CD4-positive, alpha-beta memory T cell (primary cell): ENCODE measurements at places on chromosomes 13 and 19.
A peak's percentile ranks its signal among the peaks of the same experiment; 100 is the strongest.

DNA sequence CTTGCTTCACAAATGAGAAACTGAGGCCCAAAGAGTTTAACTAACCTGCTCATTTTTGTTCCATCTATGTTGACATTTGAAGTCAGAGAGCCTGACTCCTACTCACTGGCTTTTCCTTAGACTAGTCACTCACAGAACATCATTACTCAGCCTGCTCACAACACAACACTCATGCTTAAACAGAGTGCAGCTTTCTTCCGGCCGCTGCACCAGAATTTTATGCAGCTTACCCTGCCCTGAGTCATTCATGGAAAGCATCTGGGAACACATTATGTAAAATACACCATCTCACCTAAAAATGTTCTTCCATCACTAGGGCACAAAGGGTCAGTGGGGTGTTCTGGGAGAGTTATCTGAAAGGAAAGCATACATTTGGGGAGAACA is 303.4 kb downstream of the SPRY2 start:
- DNase-seq = no peak

GRCh38 chr13:46817838-46818476 is 21.0 kb upstream of the ESD start:
- DNase-seq = no peak

GRCh38 chr19:19436137-19436691 is 30.7 kb downstream of the GATAD2A start:
- no peak for DNase-seq

DNA sequence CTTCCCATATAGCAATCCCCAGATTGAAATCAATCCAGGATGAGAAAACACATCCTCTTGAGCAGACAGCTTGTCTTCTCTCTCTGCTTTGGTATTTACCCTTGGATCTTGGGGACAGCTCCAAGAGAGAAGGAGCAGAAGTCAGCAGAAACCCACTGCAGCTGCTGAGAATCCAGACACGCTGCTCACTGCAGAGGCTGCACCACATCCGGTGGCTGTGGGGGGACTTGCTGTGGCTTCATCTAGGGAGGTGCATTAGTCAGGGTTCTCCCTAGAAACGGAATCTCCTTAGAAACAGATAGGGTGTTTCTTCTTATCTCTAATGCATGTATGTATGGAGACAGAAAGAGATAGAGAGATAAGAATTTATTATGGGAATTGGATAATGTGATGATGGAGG is 2.7 kb downstream of the CYP4F12 start:
- no peak for DNase-seq

- no peak for DNase-seq
These were observed 15.3 kb downstream of the NACC1 start for GRCh38 chr19:13133241-13133870.

DNA sequence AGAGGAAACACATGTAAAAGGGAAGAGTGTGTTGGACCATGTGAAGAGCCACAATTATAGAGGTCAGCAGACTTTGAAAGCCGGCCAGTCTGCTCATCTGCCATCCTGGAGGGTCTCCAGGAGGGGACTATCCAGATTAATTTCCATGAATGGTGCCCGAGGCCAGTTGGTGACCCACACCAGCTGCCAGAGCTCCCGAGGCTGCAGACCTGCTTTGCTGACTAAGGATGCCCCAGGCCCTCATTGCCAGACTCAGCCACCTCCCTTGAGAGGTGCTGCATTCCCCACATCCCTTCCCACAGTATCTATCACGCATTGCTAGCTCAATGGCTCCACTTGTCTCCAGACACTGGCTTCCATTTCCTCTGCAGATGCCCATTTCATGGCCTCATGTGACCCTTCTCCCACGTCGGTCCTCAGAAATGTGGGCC is 110.3 kb downstream of the NALCN start:
- no peak for DNase-seq

GRCh38 chr19:15231271-15231670 is 977 bp downstream of the EPHX3 start:
- no peak for DNase-seq

- DNase-seq = no peak
These were observed 2.7 kb downstream of the CELF5 start for GRCh38 chr19:3227054-3227626.

GRCh38 chr13:114115796-114116195 is 16.6 kb downstream of the RASA3 start:
- DNase-seq = no peak

- DNase-seq = no peak
These were observed 16.4 kb downstream of the SMIM24 start for GRCh38 chr19:3463714-3464586.

- DNase-seq = no peak
These were observed 33.2 kb downstream of the RASA3 start for GRCh38 chr13:114099191-114099590.

- DNase-seq = peak; percentile 65
These were observed 1.7 kb downstream of the DMWD start for GRCh38 chr19:45790942-45791341.

- DNase-seq = no peak
These were observed 33.4 kb downstream of the ABCC4 start for GRCh38 chr13:95267662-95268342.

DNA sequence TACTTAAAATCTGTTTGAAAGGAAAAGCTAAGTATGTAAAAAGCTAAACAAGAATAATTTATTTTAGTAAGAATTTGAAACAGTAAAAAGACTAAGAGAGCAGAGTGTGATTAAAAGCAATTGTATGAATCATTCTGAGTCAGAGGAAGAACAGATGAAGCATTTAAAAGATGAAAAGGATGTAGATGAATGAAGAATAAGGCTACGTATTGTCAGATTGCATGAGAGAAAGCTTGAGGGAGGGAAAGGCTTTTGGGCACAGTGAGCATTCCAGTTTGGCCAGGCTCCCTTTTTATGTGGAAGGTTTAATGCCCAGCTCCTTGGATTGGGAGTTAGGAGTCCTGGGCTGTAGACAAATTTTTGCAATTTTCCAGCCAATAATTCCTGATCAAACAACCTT is 117.7 kb downstream of the FREM2 start:
- no peak for DNase-seq

GRCh38 chr19:19426799-19427198 is 21.3 kb downstream of the GATAD2A start:
- DNase-seq = no peak

DNA sequence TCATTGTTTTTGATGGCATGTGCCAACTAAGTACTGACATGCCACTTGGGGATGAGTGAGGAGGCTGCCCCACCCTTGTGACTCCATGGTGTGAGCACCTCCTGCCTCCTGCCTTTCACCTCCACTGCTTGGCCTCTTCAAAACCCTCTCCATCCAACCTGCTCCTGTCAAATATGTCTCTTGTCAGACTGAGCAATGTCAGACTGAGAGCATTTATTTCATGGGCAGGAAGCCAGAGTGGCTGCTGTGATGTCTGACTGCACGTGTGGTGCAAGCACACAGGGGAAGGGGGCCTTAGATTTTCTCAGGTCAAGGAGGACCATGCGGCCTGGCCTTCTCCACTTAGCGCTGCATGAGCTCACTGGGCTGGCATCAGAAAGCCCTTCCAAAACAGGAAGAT is 68.3 kb downstream of the STARD13 start:
- DNase-seq = no peak

DNA sequence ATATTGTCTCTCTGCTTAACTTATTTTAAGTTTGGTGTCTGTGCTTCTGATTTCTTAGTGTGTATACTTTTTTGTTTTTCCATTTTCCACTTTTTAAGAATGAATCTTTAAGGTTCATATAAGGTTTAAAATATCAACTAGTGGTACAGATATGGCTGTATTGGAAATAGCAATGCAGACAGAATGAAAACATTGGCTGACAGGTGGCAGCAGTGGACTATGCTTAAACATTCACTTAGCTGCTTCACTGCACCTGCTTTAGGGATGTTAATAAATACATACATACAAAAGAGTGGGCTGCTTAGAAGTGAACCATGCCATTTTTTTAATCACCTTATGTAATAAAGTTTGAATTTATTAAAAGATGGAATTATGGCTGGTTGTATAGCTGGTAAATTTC is 27.3 kb downstream of the TM9SF2 start:
- DNase-seq = peak; percentile 47

GRCh38 chr13:34879851-34880250 is 62.2 kb upstream of the NBEA start:
- no peak for DNase-seq

DNA sequence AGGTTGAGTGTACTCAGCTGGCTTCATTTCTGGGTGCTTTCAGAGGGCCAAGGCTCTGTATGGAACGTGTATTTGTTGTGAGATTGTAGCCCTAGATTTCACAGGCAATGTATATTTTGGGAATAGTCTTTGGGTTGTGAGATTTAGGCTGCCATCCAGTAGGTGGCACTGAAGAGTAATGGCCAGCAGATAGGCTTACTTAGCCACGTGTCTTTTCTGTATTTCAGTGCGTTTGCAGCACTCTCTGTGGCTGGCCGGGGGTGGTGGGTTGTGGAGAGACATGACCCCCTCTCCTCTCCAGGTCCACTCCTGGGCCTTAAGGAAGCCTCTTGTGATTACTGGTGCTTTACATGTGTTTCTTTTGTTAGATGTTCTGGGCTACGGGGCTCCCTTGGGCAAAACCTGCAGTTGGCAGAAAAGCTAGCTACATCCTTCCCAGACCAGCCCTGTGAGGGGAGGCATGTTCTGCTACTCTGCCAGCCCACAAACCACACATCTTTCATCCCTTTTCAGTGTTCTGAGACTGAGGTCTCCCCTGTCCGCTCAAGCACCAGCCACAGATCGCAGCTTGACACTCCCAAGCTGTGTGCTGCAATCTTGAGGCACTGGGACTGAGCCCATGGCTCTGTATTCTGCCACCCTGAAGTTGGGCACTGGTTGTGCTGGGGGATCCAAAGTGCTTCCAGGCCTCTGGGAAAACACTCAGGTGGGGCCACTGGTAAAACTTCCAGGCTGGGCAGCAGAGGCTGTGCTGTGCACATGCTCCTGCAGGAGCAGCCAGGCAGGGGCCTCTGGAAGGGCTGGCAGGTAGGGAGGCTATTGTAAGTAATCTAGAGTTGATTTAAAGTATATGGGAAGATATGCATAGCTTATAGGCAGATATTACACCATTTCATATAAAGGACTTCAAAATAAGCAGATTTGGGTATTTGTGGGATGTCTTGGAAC is 1096.8 kb upstream of the PCDH20 start:
- DNase-seq = no peak

GRCh38 chr19:51431124-51431523 is 13.7 kb upstream of the SIGLEC10 start:
- no peak for DNase-seq

- DNase-seq = no peak
These were observed 22.3 kb upstream of the SLC15A1 start for GRCh38 chr13:98774776-98775175.

- no peak for DNase-seq
These were observed 49.0 kb upstream of the FRY start for GRCh38 chr13:31982540-31982939.

DNA sequence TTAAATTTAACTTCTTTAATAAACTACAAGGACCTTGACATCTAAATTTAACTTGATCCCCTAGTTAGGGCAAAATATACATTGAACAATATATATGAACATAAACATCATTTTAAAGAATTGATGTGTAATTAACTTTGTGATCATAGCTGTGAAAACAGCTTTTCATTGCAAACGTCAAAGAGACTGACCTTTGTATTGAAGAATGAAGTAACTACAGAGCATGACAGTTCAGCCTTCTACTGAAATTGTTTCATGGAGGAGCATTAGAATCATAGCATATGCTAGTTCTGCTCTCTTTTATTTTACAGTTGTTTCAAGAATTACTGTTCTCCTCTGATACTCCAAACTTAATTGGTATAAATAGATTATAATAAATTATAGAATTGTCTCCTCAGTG is 123.4 kb upstream of the PRR20A start:
- no peak for DNase-seq

- DNase-seq = no peak
These were observed 14.3 kb downstream of the CCDC97 start for GRCh38 chr19:41324231-41324702.

DNA sequence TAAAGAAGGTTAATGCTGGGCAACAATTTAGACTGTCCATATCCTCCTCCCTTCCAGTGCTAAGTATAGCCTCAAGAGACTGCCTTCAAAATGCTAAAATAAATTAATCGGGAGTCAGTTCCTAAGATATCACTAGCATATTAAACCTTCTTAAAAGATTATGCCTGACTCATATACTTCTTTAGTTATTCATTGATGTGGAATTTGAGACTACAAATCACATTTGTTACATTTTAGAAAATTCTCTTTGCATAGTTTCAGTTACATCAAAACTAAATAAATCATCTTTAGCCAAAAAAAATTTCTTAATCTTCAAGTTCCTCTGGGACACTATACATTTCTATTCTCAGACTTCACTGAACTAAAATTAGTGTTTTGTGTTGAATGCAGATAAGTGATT is 769.1 kb downstream of the PCDH9 start:
- DNase-seq = no peak

DNA sequence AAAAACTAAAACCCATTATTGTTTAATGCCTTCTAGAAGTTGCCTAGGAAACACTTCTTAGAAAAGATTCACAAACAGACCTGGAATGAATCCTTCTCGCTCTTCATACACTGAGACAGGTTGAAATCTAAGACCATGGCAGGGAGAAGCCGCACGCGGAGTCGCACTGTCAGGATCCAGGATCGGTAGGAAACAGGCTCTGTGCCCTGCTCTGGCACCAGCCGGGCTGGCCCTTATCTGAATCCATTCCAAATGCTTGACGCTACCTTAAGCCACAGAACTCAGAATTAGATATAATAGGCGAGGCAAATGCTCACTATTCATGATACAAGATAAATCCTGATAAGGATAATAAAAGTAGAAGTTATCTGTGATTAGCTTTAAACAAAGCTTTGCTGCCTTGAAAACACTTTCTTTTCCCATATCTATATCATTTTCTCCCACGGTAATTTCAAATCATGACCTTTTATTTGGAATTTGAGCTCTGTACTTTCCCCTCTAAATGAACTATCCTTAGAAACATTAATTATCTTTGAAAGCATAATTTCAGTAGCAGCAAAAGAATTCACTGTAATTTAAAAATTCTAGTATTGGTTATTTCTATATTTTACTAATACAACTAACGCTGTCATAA is 385.6 kb downstream of the IRS2 start:
- no peak for DNase-seq

GRCh38 chr13:51419001-51419636 is 33.7 kb downstream of the INTS6 start:
- no peak for DNase-seq

DNA sequence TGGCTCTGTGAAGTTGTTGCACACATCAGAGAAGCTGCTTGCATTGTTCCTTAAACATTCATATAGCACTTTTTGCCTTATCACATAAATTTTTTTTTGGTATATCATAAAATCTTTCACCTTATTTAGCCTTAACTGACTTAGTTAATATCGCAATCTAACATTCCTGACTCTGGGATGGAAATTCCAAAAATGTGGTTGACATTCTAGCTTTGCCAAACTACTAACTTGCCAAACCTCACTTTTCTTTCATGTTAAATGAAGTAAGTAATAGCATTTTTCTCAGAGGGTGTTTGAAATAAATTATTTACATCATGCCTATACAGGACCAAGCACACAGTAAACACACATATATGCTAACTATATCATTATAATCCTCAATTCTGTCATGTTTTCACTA is 736.9 kb upstream of the PCDH9 start:
- no peak for DNase-seq

GRCh38 chr13:43009506-43009905 is 13.9 kb upstream of the DNAJC15 start:
- DNase-seq = no peak
